HEK293T (cell line): ENCODE measurements at places on chromosomes 4 and X.

DNA sequence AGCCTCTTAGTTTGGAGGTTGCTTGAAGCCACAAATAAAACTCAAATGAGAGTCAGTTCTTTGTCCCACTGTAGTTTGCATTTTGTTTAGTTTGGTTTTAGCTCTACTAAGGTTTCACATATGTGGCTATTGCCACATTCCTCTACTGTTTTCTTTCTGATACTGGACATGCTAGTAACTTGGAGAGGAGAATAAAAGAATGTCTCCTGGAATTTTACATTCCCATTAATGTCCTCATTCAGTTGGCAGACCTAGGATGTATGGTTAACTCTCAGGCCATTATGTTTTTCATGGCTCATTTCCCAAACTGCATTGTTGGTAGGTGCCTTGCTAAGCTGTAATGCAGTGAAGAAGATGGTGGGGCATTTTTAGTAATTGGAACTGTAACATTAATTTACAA is 29.9 kb downstream of the UPRT start:
- no peak for DNase-seq

DNA sequence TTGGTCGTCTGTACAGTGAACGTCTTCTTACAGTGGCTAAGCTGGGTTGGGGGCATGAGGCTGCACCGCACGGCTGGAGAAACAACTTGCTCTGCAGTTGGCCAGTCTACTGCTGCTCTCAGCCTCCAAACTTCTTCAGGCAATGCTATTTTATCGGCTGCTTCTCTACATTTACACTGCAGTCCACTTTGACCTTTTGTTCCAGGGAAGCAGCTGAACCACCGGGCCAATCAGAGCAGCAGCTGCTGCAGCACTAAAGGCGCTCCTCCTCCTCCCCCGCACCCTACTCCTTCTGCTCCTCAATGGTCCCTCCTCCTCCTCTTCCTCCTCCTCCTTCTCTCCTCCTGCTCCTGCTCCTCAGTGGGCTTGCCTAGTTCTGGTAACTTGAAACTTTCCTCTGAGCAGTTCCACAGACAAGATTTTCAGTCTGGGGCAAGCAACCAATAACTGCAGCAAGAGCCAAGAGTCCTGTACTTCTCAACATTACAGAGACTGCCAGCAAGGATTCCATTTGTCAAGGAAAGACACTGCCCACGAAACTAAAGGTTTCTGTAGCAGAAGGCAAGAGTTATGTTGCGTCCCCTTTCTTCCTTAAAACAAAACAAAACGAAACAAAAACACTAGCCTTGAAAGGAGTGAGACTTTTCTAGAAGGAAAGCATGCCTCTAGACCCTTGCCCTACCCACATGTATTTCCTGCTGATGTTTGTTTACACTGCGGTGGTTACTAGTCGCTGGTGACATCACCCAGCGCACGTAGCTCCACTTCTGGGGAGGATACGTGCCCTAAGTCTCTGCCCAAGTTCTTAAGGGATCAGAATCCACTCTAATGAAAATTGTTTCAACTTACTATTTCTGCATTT is 125.7 kb upstream of the NAP1L5 start:
- peak; percentile 65 for DNase-seq

DNA sequence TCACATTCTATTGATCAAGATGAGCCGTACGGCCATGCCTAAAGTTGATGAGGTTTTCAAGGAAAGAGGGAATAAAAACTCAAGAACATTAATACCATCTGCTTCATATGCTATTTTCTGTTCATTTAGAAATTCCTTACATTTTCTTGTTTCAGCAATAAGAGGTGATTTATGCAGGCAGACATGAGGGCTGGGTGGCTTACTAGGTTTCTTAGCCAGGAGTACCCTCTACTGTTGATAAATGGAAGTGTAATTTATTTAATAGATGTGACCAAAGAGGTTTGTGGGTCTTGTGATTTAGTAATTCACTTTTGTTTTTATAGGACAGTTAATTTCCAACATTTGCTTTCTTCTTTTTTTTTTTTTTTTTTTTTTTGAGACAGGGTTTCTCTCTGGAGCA is 6.4 kb upstream of the SMIM9 start:
- peak; percentile 49 for DNase-seq

DNA sequence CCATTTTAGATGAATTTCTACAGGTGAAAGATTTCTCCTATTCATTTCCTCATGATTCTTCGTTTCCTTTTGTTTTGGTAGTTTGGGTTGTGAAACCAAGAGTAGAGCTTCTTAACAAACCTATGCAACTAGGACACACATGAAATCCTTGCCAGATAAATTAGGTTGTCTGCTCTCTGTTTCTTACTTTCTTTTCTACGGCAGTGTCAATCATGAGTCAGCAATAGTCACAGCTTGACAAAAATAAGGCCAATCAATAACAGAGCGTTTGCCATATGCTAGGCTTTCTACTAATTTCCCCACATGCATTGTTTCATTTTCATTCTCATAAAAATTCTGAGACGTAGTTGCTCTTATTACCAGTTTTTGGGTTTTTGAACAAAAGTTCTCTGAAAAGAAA is 20.3 kb downstream of the CLRN2 start:
- DNase-seq = no peak
